AML-193 (cell line): ENCODE measurements at places on chromosomes 1 and 21.

GRCh38 chr1:229138058-229138457 lies 132.9 kb upstream of the RAB4A start:
- no peak for DNase-seq

GRCh38 chr1:24644100-24644384 lies 940 bp downstream of the SRRM1 start:
- no peak for DNase-seq

GRCh38 chr1:54610601-54611580 lies 12.4 kb downstream of the FAM151A start:
- DNase-seq = no peak

DNA sequence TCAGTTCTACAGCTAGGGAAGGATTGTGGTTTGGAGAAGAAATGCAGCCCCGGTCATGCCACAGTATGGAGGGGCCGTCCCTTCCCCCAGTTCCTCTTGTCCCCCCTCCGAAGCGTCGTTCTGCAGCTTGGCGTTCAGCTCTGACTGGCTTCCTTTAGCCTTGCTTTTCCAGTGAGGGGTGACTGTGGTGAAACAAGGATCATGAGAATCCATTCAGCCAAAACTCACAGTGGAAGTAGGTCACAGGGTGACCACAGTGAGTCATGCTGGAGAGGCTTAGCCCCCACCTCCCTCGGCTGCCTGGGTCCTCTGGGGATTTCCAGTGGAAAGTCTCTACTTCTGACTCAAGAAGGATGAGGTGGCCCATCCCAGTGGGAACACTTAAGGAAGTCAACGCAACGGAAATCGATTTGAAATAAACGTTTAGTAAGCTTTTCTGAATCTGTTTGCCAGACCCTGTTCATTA lies 37.3 kb upstream of the COL6A2 start:
- DNase-seq = no peak

DNA sequence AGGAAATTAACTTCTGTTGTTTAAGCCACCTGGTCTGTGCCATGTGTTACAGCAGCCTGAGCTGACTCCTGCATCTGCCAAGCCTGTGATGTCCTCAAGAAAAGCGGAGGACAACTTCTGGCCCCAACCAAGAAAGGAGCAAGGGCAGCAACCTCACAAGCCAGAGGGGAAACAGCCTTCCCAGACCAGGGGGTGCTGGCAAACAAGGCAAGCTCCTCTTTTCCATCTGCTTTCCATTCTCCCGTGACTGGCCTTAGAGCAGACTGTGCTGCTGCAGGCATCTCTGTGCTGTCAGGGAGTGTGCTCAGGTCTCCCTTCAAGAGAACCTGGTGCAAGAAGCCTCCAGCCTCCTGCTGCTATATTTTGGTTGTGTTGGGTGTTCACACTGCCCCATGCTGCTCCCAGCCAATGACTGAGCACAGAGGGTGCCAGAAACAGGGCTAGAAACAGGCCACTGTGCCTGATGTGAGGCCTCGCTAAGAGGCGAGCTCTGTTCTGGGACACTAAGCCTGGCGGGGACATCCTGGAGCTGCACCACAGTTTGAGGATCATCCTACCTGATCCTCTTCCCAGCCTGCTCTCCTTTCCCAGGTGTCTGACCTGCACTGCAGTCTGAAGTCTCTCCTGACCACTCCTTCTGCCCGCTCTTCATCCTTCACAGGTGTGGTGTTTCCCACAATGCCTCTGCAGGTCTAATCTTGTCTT lies 27.5 kb upstream of the SLAMF9 start:
- DNase-seq = no peak

DNA sequence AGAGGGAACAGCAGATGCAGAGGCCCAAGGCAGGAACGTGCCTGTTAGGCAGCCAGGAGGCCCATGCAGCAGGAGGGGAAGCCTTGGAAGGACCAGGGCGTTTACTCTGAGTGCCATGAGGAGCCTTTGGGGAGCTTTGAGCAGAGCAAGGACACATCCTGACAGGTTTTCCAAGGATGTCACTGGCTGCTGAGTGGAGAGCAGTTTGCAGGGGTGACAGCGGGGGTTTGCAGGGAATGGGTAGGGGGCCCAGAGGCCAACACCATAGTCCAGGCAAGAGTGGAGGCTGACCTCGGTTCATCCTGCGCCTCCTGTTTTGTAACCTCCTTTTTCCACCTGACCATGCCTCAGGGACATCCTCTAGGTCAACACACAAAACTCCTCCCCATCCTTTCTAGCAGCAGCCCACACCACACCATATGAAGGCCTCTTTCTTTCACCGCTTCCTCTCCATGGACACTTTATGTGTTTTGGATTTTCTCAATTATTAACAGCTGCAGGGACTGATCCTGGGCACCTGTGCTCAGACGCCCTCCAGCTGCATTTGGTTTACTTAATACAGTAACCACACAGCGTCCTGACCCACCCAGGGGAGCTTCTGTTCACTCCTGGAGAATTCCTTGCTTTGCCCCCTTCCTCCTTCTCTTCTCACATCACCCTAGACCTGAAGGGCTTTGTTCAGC lies 528.5 kb downstream of the MATN1 start:
- DNase-seq = no peak

GRCh38 chr1:22051607-22052114 lies 848 bp upstream of the CDC42 start:
- no peak for DNase-seq
